ENCODE measurements at places on chromosomes 2 and 18.

DNA sequence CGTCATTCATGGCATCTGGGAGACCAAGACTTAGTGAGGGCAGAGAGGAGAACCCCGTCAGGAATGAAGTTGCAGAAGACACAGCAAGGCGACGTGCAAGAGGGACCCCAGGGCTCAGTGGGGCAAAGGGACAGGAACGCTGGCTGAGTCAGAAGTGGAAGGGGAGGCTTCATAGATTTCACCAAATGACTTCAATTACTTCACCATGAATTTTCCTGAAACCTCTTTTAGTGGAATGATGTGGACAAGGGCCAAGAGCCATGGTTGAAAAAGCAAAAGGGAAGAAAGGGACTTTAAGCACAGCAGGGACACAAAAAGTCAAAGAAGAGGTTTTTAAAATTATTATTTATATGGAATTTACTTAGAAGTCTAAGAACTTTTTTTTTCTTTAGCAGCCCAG is 141.6 kb upstream of the PID1 start:
- no peak for DNase-seq

- no peak for DNase-seq
These were observed 11.0 kb downstream of the MAP3K20 start for GRCh38 chr2:173086518-173087213.

GRCh38 chr2:215436705-215437565 is 1.1 kb upstream of the FN1 start:
- DNase-seq: peak; percentile 6

- no peak for DNase-seq
These were observed 316.2 kb upstream of the THSD7B start for GRCh38 chr2:136448986-136449780.

DNA sequence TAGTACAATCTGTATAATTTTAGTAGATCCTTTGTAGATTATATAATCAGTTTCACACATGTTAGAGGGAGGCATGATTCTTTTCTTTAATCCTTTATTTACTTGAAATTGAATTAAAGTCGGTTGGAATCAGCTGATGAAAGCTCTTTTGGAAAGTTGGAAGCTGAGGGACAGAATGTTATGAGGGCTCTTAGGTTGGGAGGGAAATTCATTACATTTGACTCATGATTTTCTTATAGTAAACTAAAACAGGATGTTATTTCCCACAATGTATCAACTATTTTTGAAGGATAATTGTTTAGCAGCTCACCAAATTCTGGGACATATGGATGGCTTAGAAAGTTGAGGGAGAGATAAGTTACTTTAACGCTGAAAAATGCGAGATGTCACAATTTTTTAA is 52.7 kb upstream of the TMEFF2 start:
- DNase-seq: no peak

DNA sequence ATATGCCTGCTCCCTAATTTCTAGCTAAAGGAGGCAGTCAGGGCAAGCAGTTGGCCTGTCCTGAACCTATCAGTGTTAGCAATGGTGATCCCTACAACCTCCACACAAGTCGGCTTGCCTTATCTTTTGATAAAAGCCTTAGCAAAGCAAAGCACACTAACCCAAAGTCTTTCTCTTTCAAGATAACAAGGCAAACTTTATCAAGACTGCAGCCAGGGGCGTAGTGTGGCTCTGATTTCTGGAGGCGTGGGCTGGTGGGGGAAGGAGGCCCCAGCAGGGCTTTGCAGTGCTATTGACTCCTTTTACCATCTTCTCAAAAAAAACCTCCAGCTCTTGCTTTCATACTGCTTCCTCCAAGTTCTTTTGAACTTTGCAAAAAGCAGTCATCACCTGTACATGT is 40.2 kb upstream of the LAMA1 start:
- DNase-seq: no peak

- DNase-seq: no peak
These were observed 260.8 kb downstream of the RDH14 start for GRCh38 chr2:18299423-18300212.

DNA sequence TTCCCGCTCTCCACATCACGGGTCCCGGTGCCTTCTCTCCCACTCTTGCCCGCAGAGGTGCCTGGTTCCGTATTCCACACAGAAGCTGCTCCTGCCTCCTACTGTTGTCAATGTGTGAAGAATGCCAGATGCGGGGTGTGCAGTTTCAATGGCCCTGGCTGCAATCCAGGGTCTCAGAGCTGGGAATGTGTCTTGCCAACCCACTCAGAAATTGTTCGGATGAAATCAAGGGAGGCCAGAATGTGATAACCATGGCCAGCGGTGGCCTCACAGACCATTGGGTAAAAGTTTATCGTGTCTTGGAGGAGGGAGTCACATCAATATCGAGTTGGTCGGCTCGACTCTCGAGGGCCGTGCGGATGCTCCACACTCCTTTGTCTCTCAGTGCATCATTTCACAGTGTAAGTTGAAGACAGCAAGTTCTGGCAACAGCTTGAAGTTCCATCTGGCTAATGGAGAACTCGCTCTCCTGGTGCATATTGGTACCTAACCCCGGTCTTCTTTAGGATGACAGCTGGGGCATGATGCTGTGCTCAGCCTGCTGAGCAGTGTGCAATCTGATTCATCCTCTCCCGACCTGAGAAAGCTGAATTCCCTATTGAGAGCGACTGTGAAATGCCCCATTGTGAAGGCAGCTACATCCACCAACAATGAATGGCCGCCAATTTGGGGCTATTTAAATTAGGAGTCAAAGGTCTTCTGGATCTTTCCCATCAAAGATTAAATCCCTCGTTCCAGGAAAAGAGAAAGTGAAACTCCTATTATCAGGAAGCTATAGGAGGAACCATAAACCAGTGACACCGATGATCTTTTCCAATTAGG is 389.0 kb downstream of the SOX11 start:
- no peak for DNase-seq

DNA sequence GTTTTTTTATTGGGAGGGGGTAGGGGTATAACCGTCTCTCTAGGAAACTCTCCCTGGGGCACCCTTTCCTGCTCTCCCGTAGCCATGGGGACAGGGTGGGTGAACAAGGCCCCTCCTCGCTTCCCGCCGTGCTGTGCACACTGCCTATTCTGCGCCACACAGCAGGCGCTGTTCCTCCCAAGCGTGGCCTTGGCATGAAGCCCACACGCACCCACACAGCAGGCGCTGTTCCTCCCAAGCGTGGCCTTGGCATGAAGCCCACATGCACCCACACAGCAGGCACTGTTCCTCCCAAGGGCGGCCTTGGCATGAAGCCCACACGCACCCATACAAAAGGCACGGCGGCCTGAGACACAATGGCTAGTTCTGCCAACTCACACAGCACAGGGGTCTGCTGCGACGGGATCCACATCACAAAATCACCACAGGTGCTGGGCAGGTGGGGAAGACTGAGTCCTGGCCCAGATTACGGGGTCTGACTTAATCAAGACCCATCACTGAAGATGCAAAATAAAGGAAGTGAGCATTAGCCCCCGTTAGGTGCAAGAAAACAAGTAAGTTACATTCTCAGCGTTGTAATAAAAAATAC is 46.6 kb upstream of the TPO start:
- peak; percentile 92 for DNase-seq

GRCh38 chr2:199692489-199692888 is 158.5 kb downstream of the FTCDNL1 start:
- peak; percentile 95 for DNase-seq

GRCh38 chr18:11391661-11392060 is 217.7 kb upstream of the SLC35G4 start:
- DNase-seq: no peak

DNA sequence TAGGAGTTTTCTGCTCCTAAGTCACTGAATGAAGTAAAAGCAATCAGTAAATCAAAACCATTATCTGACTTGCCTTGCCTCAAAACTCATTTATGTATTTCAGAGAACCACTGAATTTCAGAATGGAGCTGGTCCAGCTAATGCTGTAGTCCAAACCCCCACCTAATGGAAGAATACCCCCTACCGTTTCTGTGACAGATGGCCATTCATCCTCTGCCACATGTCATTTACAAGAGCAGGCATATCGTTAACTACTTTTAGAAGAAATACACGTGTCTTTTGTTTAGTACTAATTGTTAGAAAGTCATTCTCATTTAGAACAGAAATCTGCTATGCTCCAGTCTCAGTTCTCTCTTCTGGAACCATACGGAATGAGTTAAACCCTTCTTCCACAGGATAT is 12.8 kb upstream of the GALNT5 start:
- no peak for DNase-seq

GRCh38 chr18:36623681-36624190 is 205.1 kb downstream of the TPGS2 start:
- DNase-seq: no peak

DNA sequence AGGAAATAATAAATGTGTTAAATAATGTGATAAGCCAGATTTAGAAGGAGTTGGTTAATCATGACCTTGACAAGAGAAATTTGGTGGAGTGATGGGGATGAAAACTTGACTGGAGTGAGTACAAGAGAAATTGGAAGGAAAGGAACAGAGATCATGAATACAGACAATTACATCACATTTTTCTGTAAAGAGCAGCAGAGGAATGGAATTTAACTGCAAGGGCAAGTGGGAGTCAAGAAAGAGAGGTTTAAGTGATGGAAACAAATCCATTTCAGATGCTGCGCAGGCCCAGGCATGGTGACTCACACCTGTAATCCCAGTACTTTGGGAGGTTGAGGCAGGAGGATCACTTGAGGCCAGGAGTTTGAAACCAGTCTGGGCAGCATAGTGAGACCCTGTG is 46.7 kb downstream of the ICA1L start:
- no peak for DNase-seq

DNA sequence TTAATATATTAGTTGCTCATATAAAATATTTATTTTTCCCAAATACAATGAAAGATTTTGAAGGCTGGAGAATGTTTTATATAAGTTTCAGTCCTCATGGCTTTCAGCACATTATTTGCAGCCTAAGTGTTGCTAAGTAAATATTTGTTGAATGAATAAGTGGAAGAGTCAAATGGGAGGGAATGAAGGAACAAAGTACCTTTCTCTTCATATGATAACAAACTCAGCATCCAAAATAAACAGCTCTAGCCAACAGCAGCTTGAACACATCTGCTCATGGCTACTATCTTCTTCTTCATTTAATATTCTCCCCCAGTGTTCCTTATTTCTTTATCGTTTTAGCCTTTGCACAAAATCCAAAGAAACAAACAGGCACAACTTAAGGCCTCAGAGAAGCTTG is 385.2 kb upstream of the PIK3C3 start:
- no peak for DNase-seq

DNA sequence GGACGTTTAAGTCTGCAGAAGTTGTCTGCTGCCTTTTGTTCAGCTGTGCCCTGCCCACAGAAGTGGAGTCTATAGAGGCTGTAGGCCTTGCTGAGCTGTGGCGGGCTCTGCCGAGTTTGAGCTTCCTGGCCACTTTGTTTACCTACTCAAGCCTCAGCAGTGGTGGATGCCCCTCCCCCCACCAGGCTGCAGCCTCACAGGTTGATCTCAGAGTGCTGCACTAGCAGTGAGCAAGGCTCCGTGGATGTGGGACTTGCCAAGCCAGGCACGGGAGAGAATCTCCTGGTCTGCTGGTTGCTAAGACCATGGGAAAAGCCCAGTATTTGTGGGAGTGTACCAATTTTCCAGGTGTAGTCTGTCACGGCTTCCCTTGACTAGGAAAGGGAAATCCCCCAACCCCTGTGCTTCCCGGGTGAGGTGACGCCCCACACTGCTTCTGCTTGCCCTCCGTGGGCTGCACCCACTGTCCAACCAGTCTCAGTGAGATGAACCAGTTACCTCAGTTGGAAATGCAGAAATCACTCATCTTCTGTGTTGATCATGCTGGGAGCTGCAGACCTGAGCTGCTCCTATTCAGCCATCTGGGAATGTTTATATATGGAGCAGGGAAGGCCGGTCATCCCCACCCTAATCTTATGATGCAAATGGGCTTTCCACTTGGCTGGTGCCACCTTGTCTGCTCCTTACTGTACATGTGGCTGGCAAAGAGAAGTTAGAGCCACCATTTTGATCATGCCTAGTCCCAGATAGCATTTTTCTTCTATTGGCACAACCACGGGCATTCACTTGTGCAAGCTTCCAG is 156.9 kb upstream of the ITGA6 start:
- DNase-seq: no peak

GRCh38 chr2:173278794-173279526 is 75.7 kb upstream of the CDCA7 start:
- no peak for DNase-seq
